ENCODE measurements at places on chromosomes 11 and 22. TPM values are rescaled to one million over a fixed set of nuclear protein-coding genes. Genes with fewer than 3 reads are reported as not detected.

Gene OR8U1
- total RNA-seq, result not detected

Gene BBOX1
- not detected for total RNA-seq

Gene TRIM22
- 134 TPM for total RNA-seq

Gene VPREB3
- not detected for total RNA-seq

Gene MFNG
- total RNA-seq, result 0.28 TPM

Gene EFCAB6
- total RNA-seq, result 1.5 TPM

Gene TTC36
- total RNA-seq, result 0.59 TPM

Gene POU2F3
- under 0.01 TPM for total RNA-seq
